Right lung (tissue), 10 donors: ENCODE measurements at places on chromosomes 12 and 14. TPM values are rescaled to one million over a fixed set of nuclear protein-coding genes. Genes with fewer than 3 reads are reported as not detected.

SYT1 gene
- polyA plus RNA-seq: 4.7 TPM

EFCAB11 gene
- 9.0 TPM for polyA plus RNA-seq

DTD2 gene
- polyA plus RNA-seq: 19.0 TPM

KCNH3 gene
- polyA plus RNA-seq: 1.3 TPM

CTSG gene
- polyA plus RNA-seq: 0.66 TPM

KRT72 gene
- 0.46 TPM for polyA plus RNA-seq

SDS gene
- polyA plus RNA-seq: 0.17 TPM

GRCh38 chr12:53478865-53479264, 20.4 kb downstream of the MAP3K12 start:
- no peak for DNase-seq

DNA sequence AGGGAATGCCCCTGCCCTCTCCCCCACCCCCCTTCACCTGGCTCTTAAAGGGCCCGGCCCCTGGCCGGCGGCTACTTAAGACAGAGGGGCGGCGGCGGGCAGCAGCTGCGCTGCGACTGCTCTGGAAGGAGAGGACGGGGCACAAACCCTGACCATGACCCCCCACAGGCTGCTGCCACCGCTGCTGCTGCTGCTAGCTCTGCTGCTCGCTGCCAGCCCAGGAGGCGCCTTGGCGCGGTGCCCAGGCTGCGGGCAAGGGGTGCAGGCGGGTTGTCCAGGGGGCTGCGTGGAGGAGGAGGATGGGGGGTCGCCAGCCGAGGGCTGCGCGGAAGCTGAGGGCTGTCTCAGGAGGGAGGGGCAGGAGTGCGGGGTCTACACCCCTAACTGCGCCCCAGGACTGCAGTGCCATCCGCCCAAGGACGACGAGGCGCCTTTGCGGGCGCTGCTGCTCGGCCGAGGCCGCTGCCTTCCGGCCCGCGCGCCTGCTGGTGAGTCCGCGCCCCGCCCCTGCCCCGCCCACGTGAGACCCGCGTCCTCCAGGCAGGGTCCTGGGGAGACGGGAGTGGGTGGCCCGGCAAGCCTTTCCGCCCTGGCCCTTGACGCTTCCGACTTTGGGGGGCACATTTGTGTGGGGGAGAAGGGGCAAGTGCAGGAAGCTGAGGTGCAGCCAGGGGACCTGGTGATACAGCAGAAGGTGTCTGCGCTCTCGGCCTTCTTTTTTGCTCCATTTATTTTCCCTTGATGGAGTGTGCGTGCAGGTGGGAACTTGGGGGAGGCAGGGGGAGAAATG, at the start of gene IGFBP6:
Gene IGFBP6, plus strand, starts transcription at position 104 of the 790 bp plus-strand sequence. Its CDS starts 51 bp downstream, at position 155.
- peak; percentile 52 for DNase-seq

DNA sequence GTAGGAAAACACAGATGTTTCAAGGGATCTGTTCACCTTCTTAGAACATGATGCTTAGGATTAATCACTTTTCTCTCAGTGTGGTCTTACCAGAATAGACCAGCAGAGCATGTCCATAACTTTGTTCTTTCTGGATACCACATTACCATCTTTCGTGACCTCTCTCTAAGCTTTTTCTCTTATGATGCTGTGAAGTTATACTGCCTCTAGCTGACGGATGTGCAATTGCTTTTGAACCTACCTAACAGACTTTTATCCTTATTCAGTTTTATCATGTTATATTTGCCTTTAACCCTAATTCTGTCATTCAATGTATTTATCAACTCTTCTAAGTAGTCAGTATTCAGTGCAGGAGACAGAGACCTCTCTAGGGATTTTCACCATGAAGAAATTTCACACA, 246.7 kb downstream of the DACT1 start:
- DNase-seq: no peak

DNA sequence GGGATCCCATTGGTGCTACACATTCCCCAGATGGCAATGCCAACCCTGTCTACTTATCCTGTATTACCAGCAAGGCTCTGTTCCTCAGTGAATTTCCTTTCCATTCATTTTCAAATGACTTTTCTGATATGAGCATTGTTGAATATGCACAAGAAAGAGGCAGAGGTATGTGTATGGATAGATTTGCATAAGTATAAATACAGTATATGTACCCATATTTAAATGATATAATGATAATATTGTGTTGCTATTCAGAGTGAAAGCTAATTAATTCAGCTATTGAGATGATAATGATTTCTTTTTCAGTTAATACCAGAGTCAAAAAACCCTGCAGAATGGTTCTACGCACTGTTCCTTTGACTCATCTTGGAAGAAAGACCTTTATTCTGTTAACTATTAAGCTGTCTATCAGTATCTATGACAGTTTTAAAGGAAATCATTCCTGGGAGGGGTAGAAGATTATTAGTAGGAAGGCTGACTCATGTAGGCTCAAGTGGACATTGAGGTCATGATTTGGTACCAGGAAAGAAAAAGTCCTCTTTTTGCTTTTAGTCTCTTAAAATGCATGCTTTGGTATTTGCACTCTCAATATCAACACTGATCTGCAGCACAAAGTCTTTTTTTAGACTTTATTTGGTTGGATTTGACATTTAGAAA, 44.9 kb upstream of the GAS2L3 start:
- DNase-seq: no peak

GRCh38 chr12:88600272-88600671, 20.0 kb upstream of the KITLG start:
- no peak for DNase-seq

DNA sequence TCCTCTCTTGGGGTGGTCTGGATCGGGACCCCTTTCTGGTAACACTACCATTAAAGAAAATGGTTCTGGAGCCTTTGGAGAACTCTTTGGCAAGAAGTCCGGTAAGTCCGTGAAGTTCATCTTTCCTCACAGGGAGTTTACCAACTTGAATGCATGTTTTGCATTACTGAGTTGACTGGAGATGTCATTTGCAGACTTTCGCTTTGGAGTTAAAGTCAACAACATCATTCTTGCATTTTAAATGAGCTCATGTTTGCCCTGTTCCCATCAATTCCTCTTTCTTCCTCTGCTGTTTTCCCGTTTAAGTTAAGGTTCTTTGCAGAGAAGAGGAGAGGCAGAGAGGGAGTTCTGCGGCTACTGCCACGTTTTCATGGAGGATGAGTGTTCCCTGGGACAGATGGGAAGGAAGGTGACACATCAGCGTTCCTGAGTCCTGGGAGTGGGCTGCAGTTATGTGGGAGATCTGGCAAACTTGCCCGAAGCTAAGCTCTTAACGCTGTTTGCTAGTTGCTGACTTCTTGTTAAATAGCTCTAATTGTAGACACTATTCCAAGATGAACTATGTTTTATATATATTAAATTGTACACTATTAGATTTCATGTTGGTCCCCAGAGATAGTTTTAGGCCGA, 18.8 kb upstream of the PRICKLE1 start:
- DNase-seq: no peak

GRCh38 chr14:69242311-69243224, 17.4 kb upstream of the GALNT16 start:
- DNase-seq: peak; percentile 55

- no peak for DNase-seq
Measured at GRCh38 chr14:77113644-77114043, 15.6 kb downstream of the CIPC start.

DNA sequence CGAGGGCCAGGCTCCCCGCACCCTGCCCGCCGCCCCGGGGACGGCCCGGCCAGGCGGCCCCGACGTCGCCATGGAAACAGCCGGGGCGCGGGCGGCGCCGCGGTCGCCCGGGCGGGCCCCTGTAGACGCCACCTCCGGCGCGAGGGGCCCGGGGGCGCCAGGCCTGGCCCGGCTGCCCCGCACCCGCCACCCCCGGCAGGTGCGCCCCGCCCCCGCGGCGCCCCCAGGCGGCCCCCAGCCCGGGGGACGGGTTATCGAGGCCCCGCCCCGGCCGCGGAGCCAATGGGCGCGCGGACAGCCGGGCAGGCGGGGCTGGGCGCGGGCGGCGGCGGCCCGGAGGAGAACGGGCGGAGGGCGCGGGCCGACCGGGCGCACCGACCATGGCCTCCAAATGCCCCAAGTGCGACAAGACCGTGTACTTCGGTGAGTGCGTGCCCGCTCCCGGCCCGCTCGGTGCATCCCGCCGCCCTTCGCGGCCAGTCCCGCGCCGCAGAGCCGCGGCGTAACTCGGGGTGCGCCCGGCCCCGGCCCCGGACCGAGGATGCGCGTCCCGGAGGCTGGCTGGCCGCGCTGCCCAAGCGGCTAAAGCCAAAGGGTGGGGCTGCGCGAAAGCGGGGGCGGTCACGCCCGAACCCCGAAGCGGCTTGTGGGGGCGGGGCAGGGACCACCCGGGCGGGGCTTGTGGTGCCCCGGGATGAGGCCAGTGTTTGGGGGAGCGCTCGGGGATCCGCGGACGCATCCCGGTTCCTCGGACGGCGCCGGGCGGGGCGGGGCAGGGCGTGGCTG, at the start of gene CRIP2:
Gene CRIP2, plus strand, starts transcription at position 339 of the 786 bp plus-strand sequence. Its CDS starts 42 bp downstream, at position 381.
- no peak for DNase-seq

DNA sequence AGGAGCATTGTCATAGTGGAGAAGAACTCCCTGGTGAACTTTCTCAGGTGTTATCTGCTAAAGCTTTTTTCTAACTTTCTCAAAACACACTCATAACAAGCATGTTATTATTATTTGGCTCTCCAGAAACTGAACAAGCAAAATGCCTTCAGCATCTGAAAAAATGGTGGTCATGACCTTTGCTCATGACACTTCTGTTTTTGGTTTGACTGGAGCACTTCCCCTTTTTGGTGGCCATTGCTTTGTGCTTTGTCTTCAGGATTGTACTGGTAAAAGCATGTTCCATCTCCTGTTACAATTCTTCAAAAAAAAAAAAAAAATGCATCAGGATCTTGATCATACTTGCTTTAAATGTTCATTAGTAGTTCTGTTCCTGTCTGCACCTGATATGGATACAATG, 1241.6 kb upstream of the USP15 start:
- DNase-seq: no peak

- DNase-seq: no peak
Measured at GRCh38 chr14:76717508-76718290, 43.6 kb upstream of the VASH1 start.

- peak; percentile 57 for DNase-seq
Measured at GRCh38 chr12:124497658-124498057, 69.8 kb downstream of the NCOR2 start.

- DNase-seq: peak; percentile 56
Measured at GRCh38 chr12:101962486-101962885, 85.1 kb downstream of the DRAM1 start.
